Renal cortical epithelial cell (primary cell): ENCODE measurements at places on chromosomes 5 and 9. TPM values are rescaled to one million over a fixed set of nuclear protein-coding genes. Genes with fewer than 3 reads are reported as not detected.

DNA sequence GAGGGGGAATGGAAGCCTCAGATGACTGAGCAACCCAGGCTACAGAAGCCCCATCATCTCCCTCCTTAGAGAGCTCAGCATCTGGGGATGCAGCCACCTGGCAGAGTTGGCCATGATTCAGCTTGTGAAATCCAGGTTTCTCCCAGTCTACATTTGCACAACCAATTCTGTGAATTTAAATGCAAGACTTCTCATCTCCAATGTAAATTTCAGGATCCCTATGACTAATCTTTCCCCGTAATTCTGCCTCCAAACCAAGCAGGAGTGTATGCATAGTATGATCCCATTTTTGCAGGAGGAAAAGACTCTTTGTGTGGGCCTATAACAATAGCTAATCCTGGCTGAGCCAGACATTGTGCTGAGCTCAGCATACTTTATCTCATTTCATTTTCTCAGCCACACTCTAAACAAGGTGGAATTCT lies 59.6 kb upstream of the IL17B start:
- DNase-seq, result peak; percentile 70

DNA sequence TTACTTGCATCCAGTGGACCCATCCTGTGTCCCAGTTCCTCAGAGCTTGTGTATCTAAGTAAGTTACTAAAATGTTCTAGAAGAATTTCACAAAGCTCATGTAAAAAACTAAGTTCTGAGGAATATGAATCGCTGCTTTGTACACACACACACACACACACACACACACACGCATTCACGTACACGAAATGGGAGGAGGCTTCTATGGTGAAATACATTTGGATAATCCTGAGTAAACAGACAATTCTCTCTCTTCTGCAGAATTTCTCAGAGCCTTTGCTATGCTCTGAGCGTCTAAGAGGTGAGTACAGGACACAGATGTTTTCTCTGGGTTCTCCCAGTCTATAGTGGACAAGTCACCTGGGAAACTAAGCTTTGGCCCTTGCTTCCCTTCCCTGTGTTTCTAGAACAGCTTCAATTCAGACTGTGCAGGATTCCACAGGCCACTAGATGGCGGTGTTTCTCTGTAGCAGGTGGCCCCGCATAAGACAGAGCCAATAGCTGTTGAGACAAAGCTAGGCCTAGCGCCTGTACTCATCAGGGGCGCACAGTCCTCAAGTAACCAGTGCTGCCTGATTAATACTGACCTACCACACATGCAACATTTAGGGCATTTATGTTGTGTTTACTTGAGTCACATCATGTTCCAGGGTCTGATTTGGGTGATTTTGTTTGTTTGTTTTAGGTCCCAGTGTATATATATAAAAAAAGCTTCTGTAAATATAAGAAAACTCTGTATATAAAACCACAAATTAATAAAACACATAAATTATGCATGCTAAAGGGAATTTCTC lies 114.8 kb downstream of the LIFR start:
- peak; percentile 82 for DNase-seq

SYK gene
- total RNA-seq, result 7.9 and 11.8 TPM in 2 replicates

DNA sequence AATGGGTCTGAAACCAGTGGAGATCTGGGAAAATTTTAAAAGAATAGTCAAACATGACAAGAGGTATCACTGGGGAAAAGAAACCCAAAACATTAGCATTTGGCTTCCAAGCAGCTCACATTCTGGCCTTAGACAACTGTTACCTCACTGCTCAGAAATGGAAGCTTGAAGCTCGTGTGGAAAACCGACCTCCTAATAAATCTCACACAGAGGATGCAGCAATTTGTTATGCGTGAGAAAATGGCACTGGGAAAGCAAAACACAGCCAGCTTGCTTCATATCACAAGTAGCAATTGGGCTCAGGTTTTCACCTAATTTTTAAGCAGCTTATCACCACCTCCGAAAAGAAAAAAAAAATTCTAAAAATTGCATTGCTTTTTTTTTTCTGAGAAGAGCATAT lies 103.3 kb upstream of the TAS2R1 start:
- DNase-seq, result no peak

ZFAND5 gene
- total RNA-seq, result 134 and 256 TPM in 2 replicates

DMRT2 gene
- not detected in 2 replicates for total RNA-seq

GRCh38 chr9:129317179-129318011 lies 139.3 kb upstream of the IER5L start:
- no peak for DNase-seq

PCDHB10 gene
- 0.35 and 0.85 TPM in 2 replicates for total RNA-seq

KCTD16 gene
- 0.35 and 1.1 TPM in 2 replicates for total RNA-seq

GRCh38 chr5:130386155-130386554 lies 481.9 kb downstream of the CHSY3 start:
- no peak for DNase-seq
